Left ventricle myocardium inferior (tissue), 1 donor: ENCODE measurements at places on chromosomes 5 and 9. TPM values are rescaled to one million over a fixed set of nuclear protein-coding genes. Genes with fewer than 3 reads are reported as not detected.
A peak's percentile ranks its signal among the peaks of the same experiment; 100 is the strongest.

The CCNO gene
- not detected for total RNA-seq

The IPPK gene
- total RNA-seq, result 7.3 TPM

The MELK gene
- 0.27 TPM for total RNA-seq

The FAM151B gene
- total RNA-seq, result 0.91 TPM

GRCh38 chr9:38066914-38067858 is 1.8 kb downstream of the SHB start:
- peak; percentile 53 for DNase-seq

DNA sequence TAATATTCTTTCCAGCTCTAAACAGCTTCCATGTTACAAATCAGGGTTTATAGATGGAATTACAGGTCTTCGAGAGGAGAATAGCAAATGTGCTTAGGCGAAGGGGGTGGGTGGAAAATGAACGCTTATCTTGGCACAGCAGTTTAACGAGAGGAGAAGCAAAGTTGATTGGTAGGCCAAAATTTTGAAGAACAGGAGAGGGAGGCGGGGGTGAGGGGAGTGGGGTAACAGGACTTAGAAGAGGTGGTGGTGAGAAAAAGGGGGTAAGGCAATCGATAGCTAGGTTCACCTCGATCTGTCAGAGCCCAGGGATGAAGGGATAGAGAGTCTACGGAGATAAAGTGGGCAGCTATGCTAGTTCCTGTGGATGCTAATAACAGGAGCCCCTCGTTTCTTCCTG is 764 bp downstream of the ANKRA2 start:
- no peak for DNase-seq

- no peak for DNase-seq
Observed at GRCh38 chr9:112866662-112867274, 23.9 kb downstream of the SLC46A2 start.

DNA sequence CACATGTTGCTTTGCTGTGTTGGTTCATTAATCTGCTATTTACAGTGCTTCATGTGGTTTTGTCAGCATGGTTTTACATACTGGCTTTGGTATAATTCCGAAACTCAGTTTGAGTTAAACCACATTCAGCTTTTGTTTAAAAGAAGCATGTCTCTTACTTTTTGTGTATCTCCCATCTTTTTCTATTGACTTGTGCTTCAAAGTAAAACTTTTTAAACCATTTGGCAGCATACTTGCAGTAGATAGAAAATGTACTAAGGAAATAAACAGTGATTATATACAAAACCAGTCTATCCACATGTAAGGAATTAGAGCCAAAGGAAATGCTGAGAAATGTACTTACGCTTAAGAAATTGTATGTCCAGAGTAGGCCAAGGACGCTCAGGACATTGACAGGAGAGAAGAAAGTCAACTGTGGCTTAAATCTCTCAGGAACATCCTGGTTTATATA is 286.9 kb downstream of the ARHGEF28 start:
- no peak for DNase-seq

DNA sequence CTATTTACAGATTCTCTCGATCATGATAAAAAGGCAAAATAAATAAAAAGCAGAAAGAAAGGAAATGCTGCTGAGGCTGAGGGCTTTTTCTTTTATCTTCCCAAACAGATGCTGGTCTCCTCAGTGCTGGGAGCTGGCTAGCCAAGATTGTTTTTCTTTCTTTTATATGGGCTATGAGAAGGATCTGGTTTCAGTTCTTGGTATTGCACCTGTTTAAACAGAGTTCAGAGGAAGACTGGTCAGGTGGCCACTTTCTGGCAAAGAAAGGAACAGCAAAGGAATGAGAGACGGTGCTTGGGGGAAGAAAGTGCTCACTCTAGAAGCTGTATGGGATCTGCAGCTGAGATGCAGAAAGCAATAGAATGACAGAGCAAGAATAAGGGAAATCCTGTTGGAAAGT is 88.9 kb downstream of the SLF1 start:
- DNase-seq, result no peak

DNA sequence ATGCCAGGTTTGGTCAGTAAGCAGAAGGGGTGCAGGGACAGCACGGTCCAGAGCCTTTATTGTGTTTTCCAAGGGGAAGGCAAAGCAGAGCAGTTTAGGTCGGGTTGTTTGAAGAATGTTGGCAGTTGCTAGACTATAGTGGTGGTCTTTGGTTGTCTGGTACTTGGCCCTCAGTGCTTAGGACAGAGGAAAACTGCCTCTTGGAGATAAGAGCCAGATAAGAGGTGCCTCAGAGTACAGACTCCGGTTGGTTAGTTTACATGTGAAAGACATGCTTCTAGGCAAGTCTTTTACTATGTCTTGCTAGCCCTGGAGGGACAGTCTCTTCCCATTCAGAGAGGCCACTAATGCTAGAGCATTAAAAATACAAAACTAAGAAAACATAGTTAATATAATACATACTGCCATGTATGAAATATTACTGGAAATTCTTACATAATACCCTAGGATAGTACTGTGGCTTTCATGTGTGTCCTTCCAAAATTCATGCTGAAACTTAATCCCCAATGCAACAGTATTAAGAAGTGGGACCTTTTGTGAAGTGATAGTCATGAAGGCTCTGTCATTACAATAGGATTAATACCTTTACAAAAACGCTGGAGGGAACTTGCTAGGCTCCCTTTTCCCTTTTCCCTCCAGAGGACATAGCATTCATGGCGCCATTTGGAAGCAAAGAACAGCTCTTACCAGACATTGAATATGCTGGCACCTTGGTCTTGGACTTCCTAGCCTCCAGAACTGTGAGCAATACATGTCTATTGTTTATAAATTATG is 280.4 kb downstream of the TMEM167A start:
- DNase-seq, result no peak

DNA sequence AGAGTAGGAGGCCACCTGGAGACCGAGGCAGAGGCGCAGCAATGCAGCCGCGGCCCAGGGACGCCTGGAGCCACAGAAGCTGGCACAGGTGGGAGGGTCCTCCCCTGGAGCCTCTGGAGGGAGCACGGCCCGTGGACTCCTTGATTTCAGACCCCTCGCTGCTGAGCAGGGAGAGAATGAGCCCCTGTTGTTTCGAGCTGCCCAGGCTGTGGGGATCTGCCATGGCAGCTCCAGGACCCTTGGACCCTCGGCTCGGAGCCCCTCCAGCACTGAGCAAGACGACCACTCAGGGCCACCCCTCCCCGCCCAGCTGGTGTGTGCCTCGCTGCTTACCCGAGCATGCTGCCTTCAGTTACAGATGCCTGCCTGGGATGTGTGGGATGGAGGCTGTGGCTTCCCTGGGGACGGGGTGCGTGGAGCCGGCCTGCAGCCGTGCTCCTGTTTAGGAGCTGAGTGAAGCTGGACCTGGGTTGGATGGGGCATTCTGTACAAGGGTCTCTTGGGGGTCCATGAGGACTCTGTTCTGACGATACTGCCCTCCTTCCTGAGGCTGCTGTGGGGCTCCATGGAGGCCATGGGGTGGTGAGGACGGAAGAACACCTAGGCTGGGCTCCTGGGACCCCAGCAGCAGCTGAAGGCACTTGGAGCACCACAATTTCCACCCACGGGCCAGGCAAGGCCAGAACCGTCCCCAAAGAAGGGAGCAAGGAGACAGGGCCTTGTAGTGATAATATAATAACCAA is 115.1 kb upstream of the LPCAT1 start:
- DNase-seq, result no peak

DNA sequence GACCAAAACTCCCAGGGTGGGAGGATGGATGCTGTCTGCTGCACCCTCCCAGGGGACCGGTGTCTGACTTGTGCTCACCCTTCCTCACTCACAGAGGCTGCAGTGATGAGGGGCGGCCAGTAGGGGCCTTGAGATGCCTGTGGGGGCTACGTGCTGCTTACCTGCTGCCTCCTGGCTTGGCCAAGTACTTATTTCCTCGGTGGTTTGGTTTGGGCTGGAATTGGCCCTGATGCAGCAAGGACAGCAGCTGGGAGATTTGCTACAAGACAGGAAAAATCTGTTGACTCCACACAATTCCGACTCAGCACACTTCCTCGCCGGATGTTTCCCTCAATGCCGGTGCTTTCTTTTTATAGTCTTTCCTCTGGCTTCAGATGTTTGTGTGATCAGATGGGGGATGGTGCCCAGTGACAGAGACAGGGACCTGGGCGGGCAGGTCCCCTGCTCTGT is 6.6 kb downstream of the PCDH12 start:
- no peak for DNase-seq

- peak; percentile 17 for DNase-seq
Observed at GRCh38 chr9:107142430-107142829, 140.6 kb upstream of the RAD23B start.

GRCh38 chr5:39073767-39074016 is 507 bp downstream of the RICTOR start:
- no peak for DNase-seq

- DNase-seq, result no peak
Observed at GRCh38 chr5:137792303-137792702, 38.1 kb upstream of the HNRNPA0 start.

GRCh38 chr5:160233215-160233614 is 3.9 kb downstream of the FABP6 start:
- no peak for DNase-seq

DNA sequence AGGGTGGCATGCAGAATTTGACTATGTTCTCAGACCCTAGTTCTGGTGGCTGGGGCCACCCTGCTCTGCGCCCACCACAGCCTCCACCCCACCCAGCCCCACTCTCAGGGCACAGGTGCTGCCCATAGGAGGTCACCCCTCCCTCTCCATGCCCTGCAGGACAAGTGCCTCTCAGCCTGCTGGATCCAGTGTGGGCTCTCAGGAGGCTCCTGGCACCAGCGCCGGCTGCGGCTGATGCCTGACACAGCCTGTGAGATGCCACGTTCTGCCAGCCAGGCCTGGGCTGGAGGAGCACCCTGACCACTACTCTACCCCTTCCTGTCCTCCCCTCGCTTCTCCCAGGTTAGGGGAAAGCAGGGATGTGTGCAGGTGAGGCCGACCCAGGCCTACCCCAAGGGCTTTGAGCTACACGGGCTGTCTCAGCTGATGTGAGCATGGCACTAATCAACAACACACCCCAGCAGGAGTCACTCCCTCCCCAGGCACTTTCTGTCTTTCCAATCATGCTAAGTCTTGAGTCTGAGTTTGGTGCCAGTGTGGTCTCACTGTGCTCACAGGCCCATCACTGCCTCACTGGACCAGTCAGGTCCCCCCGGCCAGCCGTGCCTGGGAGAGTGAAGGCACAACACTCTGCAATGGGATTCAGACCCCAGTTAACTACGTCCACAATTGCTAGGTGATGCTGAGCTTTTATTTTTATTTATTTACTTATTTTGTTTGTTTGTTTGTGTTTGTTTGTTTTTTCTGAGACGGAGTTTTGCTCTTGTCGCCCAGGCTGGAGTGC is 12.1 kb upstream of the BARX1 start:
- DNase-seq, result no peak

DNA sequence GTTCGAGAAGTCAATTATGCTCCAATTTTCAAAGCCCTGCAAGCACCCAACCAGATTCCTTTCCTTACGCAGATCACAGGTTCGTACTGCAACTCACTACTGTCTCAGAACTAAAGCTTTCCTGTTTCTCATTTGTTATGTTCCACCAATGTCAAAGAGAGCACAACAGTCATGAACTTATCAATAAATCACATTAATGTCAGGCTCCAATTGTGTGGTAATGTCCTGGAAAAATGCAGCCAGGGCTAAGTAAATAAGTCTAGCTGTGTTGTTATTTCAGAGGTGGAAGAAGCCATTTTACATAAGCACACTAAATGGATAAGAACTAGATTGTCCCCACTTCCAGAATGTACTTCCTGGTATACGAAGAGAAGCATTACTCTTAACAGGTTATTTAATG is 488.6 kb upstream of the PTGER4 start:
- DNase-seq, result no peak

- no peak for DNase-seq
Observed at GRCh38 chr5:112385969-112386368, 33.1 kb downstream of the EPB41L4A start.

DNA sequence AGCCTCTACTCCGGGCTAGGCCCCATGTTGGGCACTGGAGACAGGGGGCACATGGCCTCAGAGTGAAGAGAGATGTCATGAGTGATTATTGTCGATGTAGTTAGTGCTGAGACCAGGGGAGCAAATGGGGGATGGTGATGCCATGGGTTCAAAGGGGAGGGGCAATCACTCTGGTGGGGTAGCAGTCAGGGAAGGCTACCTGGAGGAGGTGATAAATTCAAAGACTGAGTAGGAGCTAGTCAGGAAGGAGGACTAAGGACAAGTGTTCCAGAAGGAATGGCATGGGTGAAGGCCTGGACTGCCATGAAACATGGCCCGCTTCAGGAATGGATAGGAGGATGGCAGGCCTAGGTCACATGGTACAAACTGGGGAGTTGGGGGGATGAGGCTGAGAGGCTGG is 41.6 kb downstream of the C9orf50 start:
- DNase-seq, result no peak

- DNase-seq, result no peak
Observed at GRCh38 chr5:14168144-14168792, 25.1 kb downstream of the TRIO start.

- no peak for DNase-seq
Observed at GRCh38 chr9:121628401-121628800, 23.0 kb upstream of the DAB2IP start.

GRCh38 chr9:27496135-27496504 is 28.0 kb upstream of the IFNK start:
- no peak for DNase-seq
